ENCODE measurements at places on chromosomes 5 and 9. TPM values are rescaled to one million over a fixed set of nuclear protein-coding genes. Genes with fewer than 3 reads are reported as not detected.

DNA sequence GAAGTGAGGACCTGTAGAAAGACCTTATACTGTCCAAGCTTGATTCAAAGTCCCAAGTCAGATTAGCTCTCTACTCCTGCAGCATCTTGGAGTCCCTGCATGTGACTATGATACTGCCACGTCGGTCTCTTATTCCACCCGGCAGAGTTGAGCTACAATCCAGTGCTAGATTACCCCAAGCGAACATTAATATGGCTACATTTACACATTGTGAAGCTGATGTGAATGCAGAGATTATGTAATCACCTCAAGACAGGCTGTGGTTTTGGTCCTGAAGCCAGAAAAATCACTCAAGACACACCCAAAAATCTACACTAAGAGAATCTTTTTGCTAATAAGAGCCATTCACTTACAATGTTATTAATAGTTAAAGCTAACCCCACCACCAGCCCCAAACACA is 116.7 kb downstream of the GNA14 start:
- DNase-seq, result no peak

DNA sequence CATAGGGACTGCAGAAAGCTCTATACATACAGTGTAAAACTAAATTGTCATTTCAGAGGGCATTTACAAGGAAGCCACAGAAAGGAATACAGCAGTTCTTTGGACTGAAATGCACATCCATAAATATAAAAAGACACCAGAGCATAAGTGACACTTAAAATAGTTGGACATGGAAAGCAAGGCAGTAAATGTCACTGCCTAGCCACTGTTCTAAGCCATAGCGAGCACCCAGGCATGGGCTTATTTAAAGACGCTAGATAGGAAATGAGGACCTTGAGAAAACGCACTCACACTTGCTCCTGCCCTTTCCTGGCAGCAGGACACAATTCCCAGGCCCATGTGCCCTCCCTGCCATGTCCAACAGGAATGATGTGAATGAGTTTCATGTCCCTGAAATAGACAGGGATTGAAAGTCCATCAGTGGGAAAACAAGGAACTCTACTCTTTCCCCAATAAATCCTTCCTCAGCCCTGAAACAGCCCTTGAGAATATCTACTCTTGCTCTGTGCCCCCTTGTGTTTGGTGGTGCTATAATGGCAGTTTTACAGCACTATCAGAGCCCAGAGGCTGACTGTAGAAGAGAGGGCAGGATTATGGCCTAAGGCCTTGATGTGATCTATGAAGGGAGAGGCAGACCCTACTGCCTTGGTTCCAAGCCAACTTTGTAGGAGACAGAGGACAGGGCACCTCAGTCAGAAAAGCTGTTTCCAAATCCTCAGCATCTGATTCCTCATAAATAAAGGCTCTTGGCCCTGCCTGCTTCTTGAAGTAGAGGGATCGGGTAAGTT is 182.9 kb downstream of the SAXO1 start:
- no peak for DNase-seq

Gene PCDHA1
- total RNA-seq, result not detected

GRCh38 chr5:34682926-34683623 is 26.9 kb downstream of the RAI14 start:
- no peak for DNase-seq

DNA sequence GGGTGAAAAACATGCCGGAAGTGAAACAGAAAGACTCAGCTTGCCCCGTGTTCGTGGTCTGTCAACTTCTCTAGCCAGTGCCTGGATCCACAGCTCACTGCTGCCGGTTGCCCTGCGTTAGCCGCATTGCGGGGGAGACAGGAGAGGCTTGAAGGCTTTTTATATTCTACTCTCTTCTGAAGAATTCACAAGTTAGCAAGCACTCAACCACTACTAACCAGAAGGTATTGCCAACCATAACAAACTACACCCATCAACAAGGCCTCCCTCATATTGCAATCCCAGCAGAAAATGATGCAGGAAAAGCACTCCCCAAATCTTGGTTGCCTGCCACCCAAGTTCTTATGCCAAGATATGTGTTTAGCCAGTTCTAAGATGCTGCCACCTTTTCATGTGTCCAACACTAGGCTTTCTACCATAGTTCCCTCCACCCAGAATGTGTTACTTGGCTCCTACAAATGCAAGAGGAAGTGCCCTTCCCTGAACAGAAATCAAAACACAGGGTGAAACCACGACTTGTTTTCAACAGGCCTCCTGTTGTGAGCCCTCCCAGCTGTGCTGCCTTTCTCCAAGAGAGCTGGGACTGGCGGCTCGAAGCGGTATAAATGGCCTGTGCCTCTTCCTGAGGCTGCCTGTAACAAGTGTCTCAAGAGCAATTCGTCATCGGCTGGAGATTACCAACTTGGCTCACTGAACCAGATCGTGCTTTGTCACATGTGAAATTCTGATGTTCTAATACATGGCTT is 129.0 kb downstream of the SNX18 start:
- peak; percentile 43 for DNase-seq

DNA sequence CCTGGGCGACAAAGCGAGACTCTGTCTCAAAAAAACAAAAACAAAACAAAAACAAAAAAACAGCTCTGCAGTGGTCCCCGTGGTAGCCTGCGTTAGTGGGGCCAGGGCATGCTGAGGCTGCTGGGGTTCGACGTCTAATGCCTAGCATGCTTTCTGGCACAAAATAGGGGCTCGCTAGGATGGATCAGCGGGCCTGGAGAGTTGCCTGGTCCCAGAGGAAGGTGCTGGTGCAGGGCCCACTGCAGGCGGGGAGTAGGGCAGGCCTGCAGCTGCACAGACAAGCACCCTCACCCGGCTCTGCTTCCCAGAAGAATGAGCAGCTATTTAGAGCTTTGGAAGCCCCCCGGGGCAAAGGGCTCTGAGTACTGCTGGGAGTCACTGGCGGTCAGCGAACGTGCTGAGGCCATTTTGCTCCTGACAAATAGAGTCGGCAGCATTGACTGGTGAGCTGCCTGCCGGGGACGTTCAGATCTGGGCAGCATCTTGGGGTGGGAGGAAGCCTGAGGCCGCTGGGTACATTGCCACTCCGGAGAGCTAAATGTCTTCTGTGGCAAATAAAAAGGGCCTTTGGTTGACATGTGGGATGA is 126.7 kb downstream of the OLFM1 start:
- no peak for DNase-seq

DNA sequence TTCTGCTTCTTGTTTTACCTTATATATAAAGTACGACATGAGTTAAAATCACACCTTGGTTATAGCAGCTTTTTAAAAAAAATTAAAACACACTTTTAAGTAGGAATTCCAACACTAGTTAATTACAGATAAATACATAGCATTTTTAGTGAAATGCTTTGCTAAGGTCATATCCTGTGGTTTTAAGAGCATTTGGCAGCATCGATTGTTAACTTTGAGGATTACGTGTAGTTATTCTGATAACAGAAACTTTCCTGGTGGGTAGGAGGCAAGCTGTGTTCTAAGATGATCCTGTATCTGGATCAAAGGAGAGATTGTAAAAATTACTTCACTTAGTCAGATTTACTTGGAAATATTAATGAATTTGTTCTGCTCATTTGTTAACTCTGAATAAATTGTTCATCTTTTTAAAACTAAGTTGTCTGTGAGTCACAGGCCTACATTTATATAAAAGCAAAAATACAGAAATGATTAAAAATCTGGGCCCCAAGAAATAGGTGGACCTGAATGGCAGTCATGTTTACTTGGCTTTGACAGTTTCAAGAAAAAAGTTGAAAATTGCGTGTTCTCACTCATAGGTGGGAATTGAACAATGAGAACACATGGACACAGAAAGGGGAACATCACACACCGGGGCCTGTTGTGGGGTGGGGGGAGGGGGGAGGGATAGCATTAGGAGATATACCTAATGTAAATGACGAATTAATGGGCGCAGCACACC is 58.3 kb downstream of the TRIO start:
- DNase-seq, result no peak

DNA sequence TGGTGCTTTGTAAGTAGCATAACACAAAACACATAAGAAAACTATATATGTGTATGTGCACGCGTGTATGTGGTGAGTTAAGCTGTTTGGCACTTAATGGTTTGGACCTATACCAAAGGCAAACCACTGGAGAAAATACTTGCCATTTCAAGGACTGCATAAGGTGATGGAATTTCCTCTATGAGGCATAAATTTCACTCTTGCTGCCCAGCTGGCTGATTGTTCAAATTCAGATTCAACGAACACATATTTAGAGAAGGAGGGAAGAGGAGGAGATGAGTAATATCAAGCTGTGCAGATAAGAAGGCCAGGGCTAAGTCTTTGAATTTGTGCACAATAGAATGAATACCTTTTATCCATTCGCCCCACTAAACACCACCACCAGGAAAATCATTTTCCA is 470.6 kb upstream of the MPDZ start:
- DNase-seq, result no peak

DNA sequence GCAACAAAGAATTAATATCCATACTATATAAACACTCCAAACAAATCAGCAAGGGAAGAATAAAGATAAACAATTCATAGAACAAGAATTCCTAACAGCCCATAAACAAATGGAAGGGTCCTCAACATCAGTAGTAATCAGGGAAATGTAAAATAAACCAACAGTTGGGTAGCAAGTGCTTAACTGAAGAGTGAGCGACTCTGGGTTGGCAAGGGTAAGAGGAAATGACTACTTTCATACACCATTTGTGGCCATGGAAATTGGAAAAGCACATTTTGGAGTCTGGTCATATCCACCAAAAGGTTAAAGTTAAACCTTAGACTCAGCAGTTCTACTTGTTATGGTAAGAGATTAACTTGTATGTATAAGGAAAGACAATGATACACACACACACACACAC is 17.4 kb upstream of the RORB start:
- DNase-seq, result no peak

Gene CER1
- total RNA-seq, result not detected

- no peak for DNase-seq
Observed at GRCh38 chr9:98775831-98776441, 20.4 kb downstream of the ANKS6 start.

DNA sequence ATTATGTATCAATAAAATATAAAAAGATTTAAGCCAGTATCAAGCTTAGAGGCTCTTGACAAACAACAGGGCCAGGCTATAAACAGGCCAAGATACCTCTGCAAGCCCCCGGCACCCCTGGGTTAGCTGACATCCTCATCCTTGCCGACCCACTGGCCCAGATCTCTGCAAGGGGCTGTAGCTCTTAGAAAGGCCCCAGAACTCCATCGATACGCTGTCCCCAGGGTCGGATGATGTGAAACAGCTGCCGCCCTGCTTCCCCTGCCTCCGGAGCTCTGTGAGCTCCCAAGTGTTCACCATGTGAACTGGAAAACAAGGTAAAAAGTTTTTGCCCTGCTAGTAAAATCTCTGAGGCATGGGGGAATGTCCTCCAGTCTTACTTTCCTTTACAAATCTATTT is 20.1 kb downstream of the SH3PXD2B start:
- DNase-seq, result no peak

Gene RNF224
- total RNA-seq, result 5.2 TPM

DNA sequence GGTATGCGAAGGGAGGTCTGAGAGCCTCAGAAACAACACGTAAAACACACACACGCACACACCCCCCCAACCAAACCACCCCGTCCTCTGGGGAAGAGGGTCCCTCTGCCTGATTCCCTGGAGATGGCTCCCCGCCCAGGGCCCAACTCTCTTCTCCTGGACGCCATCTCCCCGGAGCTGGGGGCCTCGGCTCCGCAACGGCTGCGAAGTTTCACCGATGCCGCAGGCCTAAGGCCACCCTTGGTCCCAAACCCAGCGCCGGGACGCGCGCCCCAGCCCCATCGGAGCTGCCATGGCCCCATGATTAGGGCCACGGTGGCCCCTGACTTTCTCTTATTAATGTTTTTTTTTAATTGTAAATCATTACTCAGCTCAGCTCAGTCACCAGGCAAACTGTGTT is 181.4 kb upstream of the TBCA start:
- no peak for DNase-seq

Gene AJM1
- 2.3 TPM for total RNA-seq

- DNase-seq, result no peak
Observed at GRCh38 chr9:91660521-91660920, 236.9 kb upstream of the NFIL3 start.

- DNase-seq, result no peak
Observed at GRCh38 chr5:65204966-65205365, 276.8 kb downstream of the ADAMTS6 start.

Gene IFNA21
- not detected for total RNA-seq

- DNase-seq, result no peak
Observed at GRCh38 chr9:79387101-79387835, 184.5 kb upstream of the TLE4 start.

- DNase-seq, result no peak
Observed at GRCh38 chr5:132364319-132364718, 5.2 kb upstream of the SLC22A5 start.

Gene ZNF367
- total RNA-seq, result 7.1 TPM

DNA sequence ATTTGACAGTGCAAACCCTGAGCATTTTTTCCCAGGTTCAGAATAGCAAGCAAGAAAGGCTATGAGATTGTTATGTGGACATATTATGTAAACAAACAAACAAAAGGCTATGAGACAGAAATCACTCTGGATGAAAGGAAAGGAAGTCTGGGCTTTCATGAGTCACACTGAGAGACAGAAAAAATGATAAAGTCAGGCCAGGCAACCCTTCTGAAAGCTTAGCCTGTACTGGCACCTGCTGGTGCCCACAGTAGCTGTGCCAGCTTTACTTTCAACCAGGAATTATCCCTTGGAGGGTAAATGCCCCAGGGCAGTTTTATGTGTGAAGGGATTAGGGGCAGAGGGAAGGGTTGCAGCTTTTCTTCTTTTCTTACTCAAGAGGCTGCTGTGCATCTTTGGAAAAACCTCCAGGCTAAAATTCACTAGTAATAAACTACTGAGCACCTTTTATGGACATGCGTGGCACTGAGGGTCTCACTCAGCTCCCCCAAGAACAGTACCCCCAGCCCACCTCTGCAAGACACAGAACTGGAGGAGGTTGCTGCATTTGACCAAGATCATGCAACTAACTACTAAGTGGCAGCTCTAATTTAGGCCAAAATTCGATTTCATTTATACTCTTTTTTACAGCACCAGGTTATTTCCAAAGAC is 41.7 kb downstream of the ACTL7B start:
- no peak for DNase-seq

Gene PCDHB3
- 0.76 TPM for total RNA-seq

Measured in esophagus squamous epithelium (tissue), 5 donors.